ENCODE measurements at places on chromosomes 2 and 18.

GRCh38 chr2:79717364-79718007 lies 204.6 kb downstream of the CTNNA2 start:
- DNase-seq = no peak

- no peak for DNase-seq
Observed at GRCh38 chr18:9025091-9025838, 77.2 kb upstream of the NDUFV2 start.

- no peak for DNase-seq
Observed at GRCh38 chr2:161556440-161556839, 67.8 kb upstream of the SLC4A10 start.

GRCh38 chr2:142754182-142754581 lies 123.3 kb upstream of the KYNU start:
- no peak for DNase-seq

- no peak for DNase-seq
Observed at GRCh38 chr2:196105951-196106350, 37.3 kb upstream of the DNAH7 start.

GRCh38 chr18:56115071-56116015 lies 523.0 kb downstream of the TXNL1 start:
- no peak for DNase-seq

- no peak for DNase-seq
Observed at GRCh38 chr2:60219536-60219935, 333.9 kb downstream of the BCL11A start.

GRCh38 chr2:226308323-226308680 lies 491.3 kb downstream of the IRS1 start:
- DNase-seq = no peak

DNA sequence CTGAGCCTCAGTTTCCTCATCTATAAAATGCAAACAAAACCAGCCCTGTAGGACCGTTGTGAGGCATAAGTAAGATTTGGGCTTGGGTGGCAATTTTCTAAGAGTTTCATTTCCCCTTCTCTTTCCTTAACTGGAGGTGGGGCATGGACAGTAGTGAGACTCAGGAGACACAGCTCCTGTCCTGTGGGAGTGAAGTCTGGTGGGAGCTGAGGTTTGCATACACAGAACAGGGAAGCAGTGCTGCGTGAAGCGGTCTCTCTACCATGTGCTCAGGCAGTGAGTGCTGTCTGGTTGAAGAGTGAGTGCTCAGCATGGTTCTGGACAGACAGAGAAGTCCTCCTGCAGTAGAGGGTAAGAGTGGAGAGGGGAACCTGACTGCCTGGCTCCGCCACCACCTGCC lies 62.3 kb upstream of the MCFD2 start:
- DNase-seq = no peak
